ENCODE measurements at places on chromosomes 2 and 18.

DNA sequence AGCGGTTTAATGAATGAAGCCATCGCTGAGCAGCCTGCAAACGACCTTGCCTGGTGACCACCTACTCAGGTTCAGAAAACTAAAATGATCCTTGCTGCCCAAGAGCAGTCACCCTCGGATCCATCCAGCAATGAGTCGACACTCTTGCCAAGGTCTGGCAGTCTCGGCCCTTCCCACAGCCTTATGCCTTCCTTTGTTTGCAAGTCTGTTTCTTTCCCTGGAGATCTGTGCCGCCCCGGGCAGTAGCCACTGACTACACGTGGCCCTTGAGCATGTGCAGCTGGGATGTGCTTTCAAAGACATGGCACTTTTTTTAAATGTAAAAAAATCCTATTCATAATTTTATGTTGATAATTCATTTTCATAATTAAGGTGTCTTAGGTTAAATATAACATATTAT is 37.2 kb upstream of the SLC35G4 start:
- DNase-seq = no peak

GRCh38 chr2:11100130-11100529 is 55.1 kb upstream of the SLC66A3 start:
- no peak for DNase-seq

- DNase-seq = no peak
Measured at GRCh38 chr2:147714582-147714981, 130.2 kb upstream of the ACVR2A start.

DNA sequence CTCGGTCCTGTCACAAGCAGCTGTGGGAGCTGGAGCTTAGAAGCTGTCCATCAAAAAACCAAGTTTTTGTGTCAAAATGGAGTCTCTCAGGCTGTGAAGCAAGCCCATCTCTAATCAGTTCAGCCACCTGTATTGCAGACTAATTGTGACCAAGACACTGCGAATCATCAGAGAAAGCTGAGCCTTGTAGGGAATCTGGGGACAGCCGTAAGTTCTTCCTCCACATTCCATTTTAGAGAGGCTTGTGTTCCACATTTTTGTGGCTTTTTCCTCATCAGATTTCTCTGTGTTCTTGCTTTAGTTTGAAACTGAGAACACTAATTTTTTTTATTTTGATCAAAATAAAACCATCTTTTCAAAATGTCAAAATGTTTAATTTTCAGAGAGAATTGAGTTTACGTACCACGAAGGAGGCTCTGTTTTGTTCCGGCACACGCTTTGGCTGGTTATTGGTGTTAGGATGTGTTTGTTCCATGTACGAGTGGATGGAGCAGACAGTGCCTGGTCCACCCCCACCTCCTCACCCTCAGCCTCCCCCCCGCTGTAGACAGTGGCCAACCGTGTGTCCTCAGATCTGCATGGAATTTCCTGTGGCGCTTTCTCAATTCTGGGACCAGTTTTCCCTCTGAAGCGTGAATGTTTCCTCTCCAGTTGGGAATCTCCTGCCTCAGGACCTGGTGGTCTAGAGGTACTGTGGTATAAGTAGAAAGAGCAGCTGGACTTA is 140.8 kb downstream of the AGAP1 start:
- DNase-seq = no peak

- no peak for DNase-seq
Measured at GRCh38 chr2:121092095-121092494, 192.9 kb downstream of the TFCP2L1 start.

GRCh38 chr2:196478588-196478987 is 160.9 kb upstream of the CCDC150 start:
- no peak for DNase-seq

- DNase-seq = no peak
Measured at GRCh38 chr2:45458909-45459563, 152.0 kb downstream of the SRBD1 start.

GRCh38 chr2:9463698-9464034 is 10.7 kb upstream of the IAH1 start:
- peak; percentile 19 for DNase-seq

All from stimulated activated CD4-positive, alpha-beta T cell treated with anti-CD3 and anti-CD28 coated beads, Interleukin-15, amount 100 ng/mL, for 48 hours (primary cell).